ENCODE measurements at places on chromosomes 1 and 21. TPM values are rescaled to one million over a fixed set of nuclear protein-coding genes. Genes with fewer than 3 reads are reported as not detected.

Gene KCNAB2
- total RNA-seq = 21.4 TPM

Gene FDPS
- 125 TPM for total RNA-seq

Gene OR2L5
- not detected for total RNA-seq

Gene MAP3K6
- total RNA-seq = 84.8 TPM

Gene FCGR3A
- 16.7 TPM for total RNA-seq

Gene CNR2
- not detected for total RNA-seq

Gene FLVCR1
- 29.4 TPM for total RNA-seq

Gene SERBP1
- total RNA-seq = 236 TPM

Gene USP25
- 59.6 TPM for total RNA-seq

Gene TAS1R1
- not detected for total RNA-seq

Gene SHE
- 17.9 TPM for total RNA-seq

Gene TRIM17
- 4.2 TPM for total RNA-seq

Gene ANXA9
- total RNA-seq = 3.5 TPM

Gene TARS2
- total RNA-seq = 12.2 TPM

Gene LHX8
- total RNA-seq = not detected

Gene BEST4
- total RNA-seq = 0.21 TPM

Gene PLCH2
- 0.21 TPM for total RNA-seq

Gene HES2
- total RNA-seq = not detected

Gene KAZN
- 16.0 TPM for total RNA-seq

Gene SLC35F3
- not detected for total RNA-seq

Gene TRIM67
- not detected for total RNA-seq

Gene OR2T11
- total RNA-seq = not detected

Gene DISP3
- total RNA-seq = not detected

Gene CENPL
- total RNA-seq = 4.2 TPM

Gene KIF21B
- 3.0 TPM for total RNA-seq

Gene AADACL4
- not detected for total RNA-seq

Gene TFAP2E
- total RNA-seq = 0.78 TPM

Gene KRTAP19-1
- total RNA-seq = not detected

Gene SH3BGR
- total RNA-seq = 3.8 TPM

Gene PAQR6
- total RNA-seq = 26.4 TPM

Gene ZNF593OS
- total RNA-seq = not detected

Gene ATP1A2
- total RNA-seq = 211 TPM

Gene NFIA
- total RNA-seq = 81.4 TPM

Gene COL16A1
- 147 TPM for total RNA-seq

Gene PLPPR4
- total RNA-seq = 3.1 TPM

Gene IFNLR1
- total RNA-seq = 1.5 TPM

Gene DIRAS3
- total RNA-seq = not detected

Gene MYBPH
- not detected for total RNA-seq

Gene HJV
- total RNA-seq = not detected

Gene PHTF1
- 13.3 TPM for total RNA-seq

Gene ARHGEF10L
- 38.5 TPM for total RNA-seq

Gene BTG3
- 66.6 TPM for total RNA-seq

Gene FYB2
- total RNA-seq = not detected

Gene KIAA0040
- 28.8 TPM for total RNA-seq

Gene OR2M3
- not detected for total RNA-seq

Gene TAL1
- 5.7 TPM for total RNA-seq

Gene LORICRIN
- total RNA-seq = not detected

Gene DCDC2B
- not detected for total RNA-seq

Gene MAN1C1
- 25.1 TPM for total RNA-seq

Gene FMN2
- total RNA-seq = 16.7 TPM

Gene KCNE1
- total RNA-seq = 3.3 TPM

Gene STIL
- 2.7 TPM for total RNA-seq

Gene LGR6
- total RNA-seq = not detected

Gene SPRR1B
- not detected for total RNA-seq

Gene ABCA4
- total RNA-seq = not detected

Gene PLXNA2
- 17.2 TPM for total RNA-seq

Gene PODN
- 798 TPM for total RNA-seq

Gene S100A2
- 12.6 TPM for total RNA-seq

Gene DMRTA2
- not detected for total RNA-seq

Gene GPR157
- total RNA-seq = 10.5 TPM

Measured in tibial nerve (tissue), 4 donors.